ENCODE measurements at places on chromosomes 6 and 20.

DNA sequence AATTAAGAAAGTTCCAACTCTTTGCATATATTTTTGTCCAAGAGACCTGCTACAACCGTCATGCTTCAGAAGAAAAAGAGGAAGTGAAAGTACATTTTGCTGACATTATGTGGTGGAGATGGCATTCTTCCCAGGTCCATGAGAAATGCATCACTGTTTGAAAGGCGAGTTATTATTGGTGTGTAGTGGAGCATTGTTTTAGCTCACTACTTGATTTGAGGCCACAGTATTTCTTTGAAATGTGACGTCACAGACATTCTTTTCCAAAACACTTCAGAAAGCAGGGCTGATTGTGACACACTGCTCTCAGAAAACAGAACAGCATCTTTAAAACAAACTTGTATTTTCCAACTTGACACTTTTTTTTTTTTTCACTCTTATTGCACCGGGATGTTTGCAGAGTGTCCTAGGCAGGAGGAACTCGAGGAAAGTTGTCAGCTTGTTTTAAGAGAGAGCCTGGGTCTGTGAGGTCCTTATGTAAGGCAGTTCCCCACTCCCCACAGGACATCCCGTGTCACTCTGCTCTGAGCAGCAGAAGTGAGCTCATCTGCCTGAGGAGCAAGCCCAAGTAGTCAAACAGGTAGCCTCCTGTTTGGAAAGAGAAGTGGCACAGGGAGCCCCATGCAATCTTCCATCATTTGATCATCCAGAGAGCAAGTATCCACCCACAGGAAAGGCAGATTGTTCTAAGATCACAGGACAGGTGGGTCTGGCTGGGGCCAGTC lies 1.1 kb downstream of the SPTLC3 start:
- no peaks in the 10 kb centered on the region for H3K36me3 ChIP-seq
- peaks cover 5% of the 10 kb centered on the region for H3K4me1 ChIP-seq
- H3K27ac ChIP-seq: peak overlapping the region; percentile 72
- H3K4me3 ChIP-seq: peak overlapping the region; percentile 32
- peak; percentile 26 for DNase-seq

- H3K27me3 ChIP-seq: no peaks in the 10 kb centered on the region
- no peak overlapping the region for H3K27ac ChIP-seq
- H3K4me3 ChIP-seq: no peak overlapping the region
- no peaks in the 10 kb centered on the region for H3K36me3 ChIP-seq
- DNase-seq: no peak
Measured at GRCh38 chr6:110938171-110938570, 20.3 kb upstream of the GTF3C6 start.

- no peak for DNase-seq
- no peak overlapping the region for H3K27ac ChIP-seq
- peaks cover 21% of the 10 kb centered on the region for H3K4me1 ChIP-seq
- H3K4me3 ChIP-seq: no peak overlapping the region
- H3K27me3 ChIP-seq: peaks cover 8% of the 10 kb centered on the region
Measured at GRCh38 chr6:13488896-13489237, 1.5 kb upstream of the GFOD1 start.

GRCh38 chr6:142934106-142934505 lies 10.9 kb downstream of the HIVEP2 start:
- no peak overlapping the region for H3K4me3 ChIP-seq
- no peak overlapping the region for H3K27ac ChIP-seq
- H3K36me3 ChIP-seq: no peaks in the 10 kb centered on the region
- no peaks in the 10 kb centered on the region for H3K27me3 ChIP-seq

- H3K27me3 ChIP-seq: peaks cover 4% of the 10 kb centered on the region
- no peaks in the 10 kb centered on the region for H3K36me3 ChIP-seq
- no peak for DNase-seq
- no peak overlapping the region for H3K27ac ChIP-seq
Measured at GRCh38 chr6:3484946-3485345, 28.1 kb upstream of the SLC22A23 start.

GRCh38 chr6:167244064-167244960 lies 46.8 kb upstream of the UNC93A start:
- H3K4me3 ChIP-seq: no peak overlapping the region
- no peaks in the 10 kb centered on the region for H3K36me3 ChIP-seq
- H3K27ac ChIP-seq: no peak overlapping the region
- DNase-seq: no peak
- no peaks in the 10 kb centered on the region for H3K27me3 ChIP-seq
- no peaks in the 10 kb centered on the region for H3K4me1 ChIP-seq

DNA sequence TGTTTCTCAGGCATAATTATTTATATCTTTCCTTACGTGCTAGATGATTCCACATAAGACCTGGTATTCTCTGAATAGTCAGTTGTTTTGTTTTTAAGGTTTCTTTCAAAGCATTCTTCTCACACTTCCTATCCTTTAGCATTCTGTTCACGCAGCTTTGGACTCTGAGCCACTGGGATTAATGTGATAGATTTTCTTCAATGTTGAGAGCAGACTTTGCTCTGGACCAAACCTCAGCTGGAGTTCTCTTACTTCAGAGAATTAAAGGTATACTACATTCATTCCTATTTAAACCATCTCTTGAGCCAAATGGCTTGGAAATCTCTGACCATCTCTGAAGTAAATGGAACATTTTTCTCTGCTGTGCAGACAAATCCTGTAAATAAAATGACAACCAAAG lies 70.7 kb upstream of the TRAF3IP2 start:
- no peaks in the 10 kb centered on the region for H3K4me1 ChIP-seq
- no peaks in the 10 kb centered on the region for H3K36me3 ChIP-seq
- no peak overlapping the region for H3K27ac ChIP-seq
- no peak overlapping the region for H3K4me3 ChIP-seq

DNA sequence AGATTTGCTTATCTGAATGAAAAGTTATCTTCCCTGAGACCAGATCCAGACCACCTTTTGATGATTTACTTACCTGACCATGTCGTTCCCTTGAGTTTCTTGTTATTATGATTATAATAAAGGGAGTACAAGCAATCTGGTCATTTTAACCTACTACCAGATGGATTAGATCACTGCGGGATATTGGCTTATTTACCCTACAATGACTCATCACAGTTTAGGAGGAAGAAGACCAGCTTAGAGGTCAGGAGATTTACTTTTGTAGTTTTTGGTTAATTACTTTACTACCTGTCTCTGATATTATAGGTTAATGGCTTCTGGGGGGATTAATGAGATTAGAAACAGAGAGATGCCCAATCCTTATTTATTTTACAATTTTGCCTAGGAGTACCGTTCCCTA lies 10.7 kb downstream of the PKIB start:
- H3K4me3 ChIP-seq: no peak overlapping the region
- no peaks in the 10 kb centered on the region for H3K27me3 ChIP-seq
- H3K27ac ChIP-seq: no peak overlapping the region
- H3K4me1 ChIP-seq: no peaks in the 10 kb centered on the region
- H3K36me3 ChIP-seq: no peaks in the 10 kb centered on the region
- DNase-seq: no peak

DNA sequence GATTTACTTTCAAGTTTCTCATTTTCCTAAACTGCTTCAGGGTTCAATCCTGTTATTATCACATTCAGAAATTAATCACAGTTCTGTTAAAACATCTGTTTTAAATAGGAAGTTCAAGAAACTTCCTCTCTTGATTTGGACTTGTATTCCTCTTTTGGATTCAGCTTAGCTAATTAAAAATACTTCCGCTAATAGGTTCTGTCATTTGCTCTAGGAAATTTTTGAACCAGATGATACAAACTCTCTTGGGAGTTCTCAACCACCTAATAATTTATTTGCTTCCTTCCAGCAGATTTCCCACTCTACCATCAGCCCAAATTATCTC lies 15.9 kb upstream of the TMEM30A start:
- DNase-seq: no peak
- no peak overlapping the region for H3K27ac ChIP-seq
- no peaks in the 10 kb centered on the region for H3K36me3 ChIP-seq
- H3K27me3 ChIP-seq: no peaks in the 10 kb centered on the region
- no peaks in the 10 kb centered on the region for H3K4me1 ChIP-seq
- H3K4me3 ChIP-seq: no peak overlapping the region

DNA sequence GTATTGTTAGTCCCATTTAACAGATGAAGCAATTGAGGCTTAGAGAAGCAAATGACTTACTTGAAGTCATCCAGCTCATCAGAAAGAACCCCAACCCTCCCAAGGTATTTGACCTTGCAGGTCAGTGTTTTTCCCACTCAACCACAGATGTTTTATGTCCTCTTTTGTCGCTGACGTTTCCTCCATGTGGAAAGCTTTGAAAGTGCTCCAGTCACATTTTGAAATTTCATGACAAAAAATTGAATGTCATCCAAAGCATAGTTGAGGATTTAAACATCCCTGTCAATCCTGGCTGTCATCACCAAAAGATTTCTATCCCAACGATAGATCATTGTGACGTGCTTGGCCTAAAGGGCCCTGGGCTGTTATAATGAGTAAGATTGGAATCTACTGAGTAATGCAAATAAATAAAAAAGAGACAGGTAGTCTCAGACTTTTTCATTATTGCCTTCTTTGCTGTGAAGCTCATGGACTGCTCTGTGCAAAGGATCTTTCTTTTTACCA lies 102.7 kb downstream of the TSHZ2 start:
- H3K27ac ChIP-seq: no peak overlapping the region
- no peaks in the 10 kb centered on the region for H3K27me3 ChIP-seq
- H3K36me3 ChIP-seq: no peaks in the 10 kb centered on the region
- H3K4me1 ChIP-seq: peaks cover 53% of the 10 kb centered on the region

DNA sequence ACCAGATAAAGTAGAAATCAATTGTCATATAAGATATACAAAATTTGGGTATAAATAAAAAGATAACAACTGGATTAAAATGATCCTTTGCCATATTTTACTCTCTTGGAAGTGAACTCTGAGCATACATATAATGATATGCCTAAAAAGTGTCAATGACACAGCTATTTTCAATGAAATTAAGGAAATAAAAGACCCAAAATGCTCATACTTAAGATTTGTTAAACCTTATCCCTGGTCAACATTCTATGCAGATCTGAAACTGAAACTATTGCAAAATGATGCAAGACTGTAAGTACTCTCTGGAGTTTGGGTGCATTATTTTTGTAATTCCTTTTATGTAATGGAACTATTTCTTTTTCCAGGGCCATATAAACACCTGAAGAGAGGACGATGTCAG lies 119.0 kb upstream of the SGK1 start:
- H3K4me1 ChIP-seq: peaks cover 7% of the 10 kb centered on the region
- no peak overlapping the region for H3K4me3 ChIP-seq
- H3K27ac ChIP-seq: no peak overlapping the region
- DNase-seq: no peak

DNA sequence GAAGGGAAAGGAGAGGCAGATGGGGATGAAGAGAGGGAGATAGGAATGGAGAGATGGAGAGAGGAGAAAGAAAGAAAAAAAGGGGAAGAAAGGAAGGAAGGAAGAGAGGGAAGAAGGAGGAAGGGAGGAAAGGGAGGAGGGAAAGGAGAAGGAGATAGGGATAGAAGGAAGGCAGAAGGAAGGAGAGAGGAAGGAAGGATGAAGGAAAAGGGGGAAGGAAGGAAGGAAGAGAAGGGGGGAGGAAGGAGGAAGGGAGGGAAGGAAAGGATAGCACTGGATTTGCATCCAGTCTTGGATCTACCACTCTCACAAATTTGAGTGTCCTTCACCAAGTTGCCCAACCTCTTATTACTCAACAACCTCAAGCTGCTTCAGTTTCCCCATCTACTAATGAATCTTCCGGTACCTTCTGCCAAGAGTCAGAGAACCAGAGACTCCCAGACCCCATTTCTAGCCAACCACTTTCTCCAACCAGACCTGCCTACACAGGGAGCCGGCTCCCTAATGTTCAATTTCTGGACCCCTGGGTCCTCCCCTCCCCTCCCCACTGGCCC lies 79.7 kb upstream of the FOXP4 start:
- H3K4me3 ChIP-seq: no peak overlapping the region
- H3K36me3 ChIP-seq: no peaks in the 10 kb centered on the region
- H3K27ac ChIP-seq: no peak overlapping the region

- H3K4me3 ChIP-seq: no peak overlapping the region
- no peak overlapping the region for H3K27ac ChIP-seq
- no peaks in the 10 kb centered on the region for H3K36me3 ChIP-seq
- DNase-seq: no peak
- H3K4me1 ChIP-seq: no peaks in the 10 kb centered on the region
Measured at GRCh38 chr6:106181664-106182418, 95.7 kb downstream of the PRDM1 start.

DNA sequence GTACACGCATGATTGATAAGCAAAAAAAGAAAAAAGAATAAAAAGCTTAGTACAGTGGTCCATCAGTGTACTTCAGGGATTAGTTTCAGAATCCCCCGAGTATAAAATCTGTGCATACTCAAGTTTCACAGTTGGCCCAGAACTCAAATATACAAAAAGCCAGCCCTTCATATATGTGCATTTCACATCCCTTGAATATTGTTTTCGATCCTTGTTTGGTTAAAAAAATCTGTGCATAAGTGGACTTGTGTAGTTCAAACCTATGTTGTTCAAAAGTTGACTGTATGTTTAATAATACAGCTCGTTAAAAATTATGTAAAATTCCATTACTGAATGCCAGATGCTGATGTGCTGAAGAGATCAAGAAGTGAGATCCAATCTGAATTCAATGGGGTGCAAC lies 54.2 kb downstream of the LHFPL5 start:
- H3K27me3 ChIP-seq: no peaks in the 10 kb centered on the region
- no peak for DNase-seq
- no peaks in the 10 kb centered on the region for H3K4me1 ChIP-seq
- H3K27ac ChIP-seq: no peak overlapping the region
- no peak overlapping the region for H3K4me3 ChIP-seq

GRCh38 chr6:18527836-18528743 lies 140.9 kb downstream of the RNF144B start:
- no peak overlapping the region for H3K27ac ChIP-seq
- DNase-seq: no peak
- no peaks in the 10 kb centered on the region for H3K4me1 ChIP-seq
- H3K27me3 ChIP-seq: no peaks in the 10 kb centered on the region
- H3K36me3 ChIP-seq: no peaks in the 10 kb centered on the region

DNA sequence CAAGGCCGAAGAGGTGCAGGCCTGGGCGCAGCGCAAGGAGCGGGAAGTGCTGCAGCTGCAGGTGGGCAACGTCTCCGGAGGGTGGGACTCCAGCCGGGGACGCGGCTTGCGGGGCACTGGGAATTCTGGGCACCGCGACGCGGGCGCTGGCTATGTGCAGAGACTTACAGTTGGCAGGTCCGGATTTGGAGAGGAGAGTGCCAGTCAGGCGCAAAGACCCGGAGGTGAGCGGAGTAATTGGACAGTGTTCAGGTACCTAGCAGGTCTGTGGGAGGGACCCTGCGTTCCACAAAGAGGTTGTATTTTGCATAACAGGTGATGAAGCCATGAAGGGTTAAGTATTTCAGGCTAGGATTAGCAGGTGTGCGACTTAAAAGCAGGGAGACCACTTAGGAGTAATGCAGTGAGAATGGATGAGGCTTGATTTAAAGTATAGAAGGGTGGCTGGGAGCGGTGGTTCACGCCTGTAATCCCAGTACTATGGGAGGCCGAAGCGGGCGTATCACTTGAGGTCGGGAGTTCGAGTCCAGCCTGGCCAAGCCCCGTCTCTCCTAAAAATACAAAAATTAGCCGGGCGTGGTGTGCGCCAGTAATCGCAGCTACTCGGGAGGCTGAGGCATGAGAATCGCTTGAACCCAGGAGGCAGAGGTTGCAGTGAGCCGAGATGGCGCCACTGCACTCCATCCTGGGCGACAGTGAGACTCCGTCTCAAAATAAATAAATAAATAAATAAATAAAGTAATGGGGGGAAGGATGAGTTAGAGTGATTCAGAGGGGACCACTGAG lies 1.0 kb downstream of the MRPS26 start:
- H3K27ac ChIP-seq: no peak overlapping the region
- H3K4me3 ChIP-seq: peak overlapping the region; percentile 67
- DNase-seq: no peak
- H3K27me3 ChIP-seq: no peaks in the 10 kb centered on the region
- H3K36me3 ChIP-seq: no peaks in the 10 kb centered on the region
- peaks cover 20% of the 10 kb centered on the region for H3K4me1 ChIP-seq

- no peak overlapping the region for H3K27ac ChIP-seq
- no peak for DNase-seq
- no peak overlapping the region for H3K4me3 ChIP-seq
- H3K4me1 ChIP-seq: no peaks in the 10 kb centered on the region
- peaks cover 8% of the 10 kb centered on the region for H3K36me3 ChIP-seq
Measured at GRCh38 chr6:158067436-158068015, 85.9 kb downstream of the SYNJ2 start.
